Caudate nucleus (tissue), 63 donors: ENCODE measurements at places on chromosomes 1 and 21.
A peak's percentile ranks its signal among the peaks of the same experiment; 100 is the strongest.

DNA sequence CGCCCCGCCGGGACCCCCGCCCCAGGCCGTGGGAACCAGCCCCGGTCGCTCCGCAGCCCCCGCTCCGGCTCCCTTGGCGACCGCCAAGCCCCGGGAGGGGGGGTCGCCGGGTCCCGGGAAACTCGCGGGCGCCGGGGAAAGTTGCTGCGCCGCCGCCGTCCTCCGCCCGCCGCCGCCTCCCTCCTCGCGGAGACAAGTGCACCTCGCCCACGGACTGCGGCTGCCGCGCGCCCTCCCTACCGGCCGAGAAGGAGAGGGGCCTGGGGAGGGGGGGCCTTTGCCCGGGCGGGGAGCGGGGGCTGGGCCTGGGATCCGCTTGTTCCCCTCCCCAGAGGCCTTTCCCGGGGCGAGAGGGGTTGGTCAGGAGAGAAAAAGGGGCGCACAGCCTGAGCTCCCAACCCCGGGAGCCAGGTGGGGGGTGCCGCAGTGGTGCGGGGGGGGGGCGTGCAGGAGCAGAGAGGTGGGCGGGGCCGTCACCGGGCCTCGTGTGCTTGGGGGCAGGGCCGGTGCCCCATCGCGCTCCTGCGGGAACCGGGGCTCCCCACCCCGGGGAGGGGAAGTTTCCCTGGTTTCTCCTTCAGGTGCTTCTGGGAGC, 592 bp downstream of the AGRN start:
- DNase-seq: no peak

DNA sequence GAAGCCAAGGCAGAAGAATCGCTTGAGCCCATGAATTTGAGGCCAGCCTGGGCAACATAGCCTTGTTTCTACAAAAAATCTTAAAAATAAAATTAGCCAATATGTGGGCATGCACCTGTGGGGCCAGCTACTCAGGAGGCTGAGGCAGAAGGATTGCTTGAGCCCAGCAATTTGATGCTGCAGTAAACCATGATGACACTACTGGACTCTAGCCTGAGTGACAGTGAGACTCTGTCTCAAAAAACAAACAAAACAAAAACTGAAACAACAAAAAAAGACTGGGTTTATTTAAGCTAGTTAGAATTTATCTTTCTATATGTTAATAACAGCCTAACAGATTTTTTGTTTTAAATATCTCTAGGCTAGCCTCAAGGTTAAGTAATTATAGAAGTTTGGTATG, 57.4 kb downstream of the SLC35A3 start:
- DNase-seq: no peak

DNA sequence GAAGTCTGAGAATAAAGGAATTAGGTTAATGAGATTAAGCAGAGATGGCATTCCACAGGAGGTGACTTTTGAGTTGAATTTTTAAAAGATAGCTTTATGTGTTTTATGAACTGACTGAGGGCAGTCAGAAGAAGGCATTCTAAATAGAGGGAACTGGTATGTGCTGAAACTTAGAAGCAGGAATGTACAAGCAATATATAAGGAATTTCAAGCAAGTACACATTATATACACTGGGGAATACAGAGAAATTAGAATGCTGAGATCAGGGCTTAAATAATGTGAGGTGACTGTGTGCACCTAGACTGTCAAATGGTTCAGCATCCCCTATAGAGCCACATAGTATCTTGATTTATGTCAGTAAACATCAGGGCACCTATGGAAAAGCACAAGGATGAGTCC, 19.3 kb downstream of the WNT2B start:
- no peak for DNase-seq

- no peak for DNase-seq
Observed at GRCh38 chr21:44985441-44986401, 45.9 kb downstream of the SLX9 start.

- DNase-seq: no peak
Observed at GRCh38 chr1:67764633-67765032, 68.6 kb downstream of the GNG12 start.

- DNase-seq: no peak
Observed at GRCh38 chr1:44288883-44289282, 66.2 kb downstream of the ERI3 start.

DNA sequence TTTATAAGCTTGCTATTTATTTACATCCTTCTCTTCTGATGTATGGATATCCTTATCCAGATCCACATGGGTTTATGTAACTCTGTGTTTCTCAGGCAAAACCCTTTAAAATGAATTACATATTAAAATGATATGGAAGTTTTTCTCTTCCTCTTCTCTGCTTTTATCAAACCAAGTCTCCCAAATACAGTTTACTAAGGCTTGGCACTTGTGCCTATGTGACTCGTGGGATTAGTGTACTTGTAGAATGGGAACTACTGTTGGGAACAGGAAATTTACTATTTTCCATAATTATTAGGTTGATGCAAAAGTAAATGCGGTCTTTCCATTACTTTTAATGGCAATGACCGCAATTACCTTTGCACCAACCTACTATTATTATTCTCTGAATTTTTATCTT, 14.8 kb downstream of the SIM2 start:
- DNase-seq: no peak

GRCh38 chr1:8206391-8206790, 111.5 kb upstream of the SLC45A1 start:
- no peak for DNase-seq

- no peak for DNase-seq
Observed at GRCh38 chr1:228514421-228514820, 27.2 kb downstream of the RNF187 start.

DNA sequence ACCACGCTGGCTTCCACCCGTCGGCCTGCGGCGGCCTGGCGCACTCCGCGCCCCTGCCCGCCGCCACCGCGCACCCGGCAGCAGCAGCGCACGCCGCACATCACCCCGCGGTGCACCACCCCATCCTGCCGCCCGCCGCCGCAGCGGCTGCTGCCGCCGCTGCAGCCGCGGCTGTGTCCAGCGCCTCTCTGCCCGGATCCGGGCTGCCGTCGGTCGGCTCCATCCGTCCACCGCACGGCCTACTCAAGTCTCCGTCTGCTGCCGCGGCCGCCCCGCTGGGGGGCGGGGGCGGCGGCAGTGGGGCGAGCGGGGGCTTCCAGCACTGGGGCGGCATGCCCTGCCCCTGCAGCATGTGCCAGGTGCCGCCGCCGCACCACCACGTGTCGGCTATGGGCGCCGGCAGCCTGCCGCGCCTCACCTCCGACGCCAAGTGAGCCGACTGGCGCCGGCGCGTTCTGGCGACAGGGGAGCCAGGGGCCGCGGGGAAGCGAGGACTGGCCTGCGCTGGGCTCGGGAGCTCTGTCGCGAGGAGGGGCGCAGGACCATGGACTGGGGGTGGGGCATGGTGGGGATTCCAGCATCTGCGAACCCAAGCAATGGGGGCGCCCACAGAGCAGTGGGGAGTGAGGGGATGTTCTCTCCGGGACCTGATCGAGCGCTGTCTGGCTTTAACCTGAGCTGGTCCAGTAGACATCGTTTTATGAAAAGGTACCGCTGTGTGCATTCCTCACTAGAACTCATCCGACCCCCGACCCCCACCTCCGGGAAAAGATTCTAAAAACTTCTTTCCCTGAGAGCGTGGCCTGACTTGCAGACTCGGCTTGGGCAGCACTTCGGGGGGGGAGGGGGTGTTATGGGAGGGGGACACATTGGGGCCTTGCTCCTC, 1.9 kb downstream of the OLIG2 start:
- DNase-seq: no peak

DNA sequence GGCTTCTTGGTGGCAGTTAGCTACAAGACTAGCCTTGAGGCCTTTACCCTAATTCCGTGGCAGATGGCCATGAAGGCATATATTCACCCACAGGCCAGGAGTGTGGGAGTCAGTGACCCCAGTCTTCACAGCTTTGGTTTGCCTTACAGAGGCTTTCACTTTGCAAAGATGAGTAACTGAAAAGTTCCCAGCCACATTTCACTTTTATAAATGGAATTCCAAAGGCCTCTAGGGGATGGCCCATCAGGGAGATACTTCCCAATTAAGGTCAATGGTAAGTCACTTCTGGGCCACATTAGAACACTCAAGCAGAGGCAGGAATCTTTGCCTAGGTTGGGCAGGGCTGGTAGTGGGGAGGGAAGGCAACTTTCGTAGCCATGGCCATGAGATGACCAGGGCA, 13.1 kb upstream of the HEYL start:
- DNase-seq: no peak

DNA sequence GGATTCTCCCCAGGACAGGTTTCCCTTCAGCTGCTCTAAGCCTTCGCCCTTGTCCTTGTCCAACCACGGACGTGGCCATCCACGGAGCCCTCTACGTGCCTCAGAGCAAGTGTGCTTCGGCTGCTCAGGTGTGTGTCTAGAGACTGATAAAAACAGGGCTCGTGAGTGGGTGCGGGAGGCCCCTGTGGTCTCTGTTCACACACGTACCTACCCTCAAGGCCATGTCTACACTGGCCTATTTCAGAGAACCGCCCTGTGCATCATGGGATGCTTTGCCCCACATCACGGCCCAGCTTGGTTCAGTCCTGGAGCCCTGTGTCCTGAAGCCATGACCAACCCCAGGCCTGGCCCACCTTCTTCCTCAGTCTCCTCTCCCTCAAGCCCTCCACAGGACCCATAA, 24.6 kb upstream of the RUNX3 start:
- no peak for DNase-seq

- no peak for DNase-seq
Observed at GRCh38 chr1:7250597-7251453, 465.6 kb downstream of the CAMTA1 start.

GRCh38 chr21:36917471-36918158, 48.9 kb downstream of the HLCS start:
- peak; percentile 16 for DNase-seq

GRCh38 chr21:15170614-15171013, 105.8 kb upstream of the NRIP1 start:
- no peak for DNase-seq

- no peak for DNase-seq
Observed at GRCh38 chr1:192601567-192601966, 26.0 kb downstream of the RGS1 start.

- DNase-seq: no peak
Observed at GRCh38 chr1:58136387-58136786, 410.1 kb downstream of the OMA1 start.

DNA sequence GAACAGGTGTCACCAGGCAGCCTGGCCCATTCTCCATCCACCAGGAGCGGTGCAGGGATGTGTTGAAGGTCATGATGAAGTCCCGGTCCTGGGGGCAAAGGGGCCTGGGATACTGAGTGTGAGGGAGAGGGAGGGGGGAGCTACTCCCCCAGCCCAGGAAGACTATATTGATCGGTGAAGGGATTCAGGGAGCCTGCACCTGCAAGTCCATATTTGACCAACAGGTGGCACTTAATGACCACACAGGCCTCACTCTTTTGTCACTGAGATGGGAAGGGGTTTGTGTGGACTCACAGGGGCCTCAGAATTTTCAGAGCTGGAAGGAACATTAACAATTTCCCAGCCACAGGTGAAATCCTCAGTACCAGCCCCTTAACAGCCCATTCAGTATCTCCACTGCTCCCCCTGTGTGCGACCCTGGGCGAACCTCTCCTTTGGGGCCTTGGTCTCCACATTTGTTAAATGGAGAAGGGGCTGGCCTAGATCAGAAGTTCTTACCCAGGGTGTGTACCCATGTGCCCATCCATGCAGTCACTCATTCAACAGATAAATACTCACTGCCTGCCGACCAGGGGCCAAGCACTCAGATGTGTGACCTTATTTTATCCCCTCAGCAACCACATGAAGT, 55.6 kb downstream of the NKAIN1 start:
- DNase-seq: peak; percentile 10

GRCh38 chr1:160121388-160121787, 5.8 kb downstream of the ATP1A2 start:
- DNase-seq: no peak

- no peak for DNase-seq
Observed at GRCh38 chr21:15319727-15320126, 254.9 kb upstream of the NRIP1 start.

DNA sequence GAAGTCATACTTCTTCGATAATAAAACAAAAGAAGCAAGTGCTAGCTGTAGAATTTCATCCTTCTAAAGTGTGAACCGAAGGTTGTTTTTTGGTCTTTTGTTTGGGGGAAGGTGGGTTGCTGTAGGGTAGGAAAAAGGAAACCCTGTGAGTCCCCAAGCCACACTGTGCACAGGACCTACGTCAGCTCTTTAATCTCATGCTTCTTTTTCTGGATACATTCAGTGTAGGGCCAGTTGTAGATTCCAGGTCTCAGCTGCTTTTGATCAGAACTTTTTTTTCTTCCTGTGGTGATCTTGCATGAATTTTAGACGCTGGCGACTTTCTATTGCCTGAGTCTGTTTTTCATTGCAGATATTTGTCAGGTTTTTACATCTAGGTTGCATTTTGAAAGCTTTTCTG, 40.2 kb downstream of the BCL9 start:
- no peak for DNase-seq

GRCh38 chr1:246600579-246600978, 34.3 kb downstream of the CNST start:
- DNase-seq: no peak

DNA sequence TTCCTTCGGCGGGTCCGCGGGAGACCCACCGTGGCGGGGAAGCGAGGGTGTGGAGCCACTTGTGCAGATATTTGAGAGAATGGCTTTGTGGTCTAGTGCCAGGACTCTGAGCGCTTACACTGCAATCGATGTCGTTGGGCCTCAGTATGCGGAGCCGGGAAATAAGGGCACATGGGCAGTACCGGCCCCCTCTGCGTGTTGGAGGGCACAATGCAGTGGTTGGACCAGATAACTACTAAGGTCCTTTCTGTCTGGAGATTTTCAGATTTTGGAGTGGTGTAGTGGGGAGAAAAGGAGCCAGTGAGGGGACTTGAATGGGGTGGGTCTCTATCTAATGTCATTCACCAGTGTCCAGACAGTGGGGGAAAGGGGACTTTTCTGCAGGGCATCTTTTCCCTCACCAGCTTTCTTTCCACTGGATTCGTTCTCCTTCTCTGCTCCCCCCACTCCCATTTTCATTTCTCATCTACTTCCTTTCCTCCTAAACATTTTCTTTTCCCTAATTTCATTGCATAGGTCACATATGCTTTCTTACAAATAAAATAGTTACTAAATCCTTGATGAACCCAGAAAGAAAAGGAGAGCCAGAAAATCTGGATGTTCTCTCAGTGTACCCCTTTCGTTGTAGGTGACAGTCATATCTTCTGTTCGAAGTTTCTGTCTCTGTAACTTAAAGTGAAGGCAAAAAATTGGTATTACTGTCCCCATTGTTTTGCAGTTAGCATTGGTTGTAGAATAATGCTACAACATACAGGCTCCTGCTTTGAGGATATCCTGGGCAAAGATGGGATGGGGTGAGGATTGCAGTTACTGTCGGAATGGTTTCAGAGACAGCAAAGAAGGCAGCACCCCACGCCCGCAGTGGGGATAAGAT, 1.4 kb downstream of the ATF3 start:
- DNase-seq: no peak

DNA sequence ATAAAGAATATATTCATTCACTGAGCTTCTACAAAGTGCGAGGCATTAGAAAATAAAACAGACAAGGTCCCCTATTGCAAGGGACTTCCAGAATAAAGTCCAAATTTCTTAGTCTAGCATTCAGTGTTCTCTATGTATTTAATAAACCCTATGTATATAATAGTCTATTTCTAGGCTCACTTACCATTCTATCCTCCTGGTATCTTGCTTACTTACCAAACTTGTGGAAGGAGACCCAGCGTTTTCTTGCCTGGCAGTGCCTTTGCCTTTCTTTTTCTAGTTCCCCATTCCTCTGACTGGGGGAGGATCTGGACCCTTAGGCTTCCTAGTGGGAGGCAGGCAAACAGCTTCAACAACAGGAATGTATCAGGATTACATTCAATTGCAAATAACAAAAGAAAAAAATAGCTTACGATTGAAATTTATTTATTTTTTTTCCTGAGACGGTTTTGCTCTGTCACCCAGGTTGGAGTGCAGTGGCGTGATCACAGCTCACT, 690 bp upstream of the RNF19B start:
- no peak for DNase-seq

GRCh38 chr1:184276416-184276815, 110.4 kb upstream of the C1orf21 start:
- no peak for DNase-seq
